ENCODE measurements at places on chromosomes 16 and 17.

DNA sequence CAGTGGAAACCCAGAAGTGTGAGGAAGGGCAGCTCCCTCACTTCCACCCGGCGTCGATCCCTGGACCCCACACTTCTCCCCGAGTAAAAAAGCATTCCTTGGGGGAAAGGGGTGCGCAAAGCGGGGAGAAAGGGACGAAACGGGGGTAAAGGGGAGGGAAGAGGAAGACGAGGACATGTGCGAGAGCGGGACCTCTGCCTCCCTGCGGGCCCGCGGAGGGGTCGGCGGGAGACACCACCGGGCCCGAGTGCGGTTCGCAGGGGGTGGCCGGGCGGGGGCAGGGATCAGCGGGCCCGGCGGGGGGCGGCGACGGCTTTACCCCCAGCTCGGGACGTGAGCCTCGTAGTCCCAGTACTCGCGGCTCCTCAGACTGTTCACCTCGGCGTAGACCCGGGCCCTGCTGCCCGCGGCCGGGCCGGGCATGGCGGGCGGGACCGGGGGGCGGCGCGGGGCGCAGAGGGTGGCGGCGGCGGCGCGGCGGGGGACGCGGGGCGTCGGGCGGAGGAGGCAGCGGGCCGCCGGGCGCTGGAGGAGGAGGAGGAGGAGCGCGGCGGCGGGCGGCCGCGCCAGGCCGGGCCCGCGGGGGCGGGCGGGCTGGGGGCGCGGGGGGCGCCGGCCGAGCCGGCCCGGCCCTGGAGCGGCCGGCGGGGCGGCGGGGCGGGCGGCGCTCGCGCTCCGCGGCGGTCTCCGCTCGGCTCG lies 443 bp downstream of the CSNK2A2 start:
- DNase-seq: no peak

DNA sequence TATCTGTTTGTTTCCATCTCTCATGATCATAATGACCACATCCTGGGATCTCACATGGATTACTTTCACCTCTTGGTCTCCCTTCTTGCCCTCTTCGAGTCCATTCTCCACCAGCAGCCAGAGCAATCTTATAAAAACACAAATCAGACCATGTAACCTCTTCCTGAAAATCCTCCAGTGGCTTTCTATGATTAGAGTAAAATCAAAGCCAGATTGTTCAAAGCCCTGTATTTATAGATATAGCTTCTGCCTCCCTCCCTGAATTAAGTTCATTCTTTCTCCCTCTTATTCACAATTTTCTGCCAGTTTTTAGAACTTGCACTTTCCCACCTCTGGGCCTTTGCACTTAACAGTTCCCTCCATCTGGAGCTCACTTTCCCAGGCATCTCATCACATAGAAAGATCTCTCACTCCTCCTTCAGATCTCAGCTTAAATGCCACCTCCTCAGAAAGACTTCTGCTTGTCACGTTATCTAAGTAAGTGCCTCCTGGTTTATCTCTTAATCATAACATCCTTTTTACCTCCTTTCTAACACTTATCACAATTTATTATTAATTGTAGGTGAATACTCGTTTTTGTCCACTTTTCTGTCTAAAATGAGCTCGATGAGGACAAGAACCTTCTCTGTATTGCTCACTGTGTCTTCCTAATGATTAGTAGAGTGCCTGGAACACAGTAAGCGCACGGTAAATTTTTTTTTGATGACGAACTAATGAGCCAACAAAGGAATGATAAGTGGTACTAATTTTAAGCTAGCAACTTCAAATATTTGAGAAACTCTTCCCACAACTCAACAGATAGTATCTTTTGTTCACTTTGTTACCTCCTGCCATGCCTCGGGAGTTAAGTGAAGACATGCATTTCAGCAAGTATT lies 80.5 kb downstream of the CYB561 start:
- DNase-seq: no peak

GRCh38 chr17:50641357-50641756 lies 6.7 kb downstream of the ABCC3 start:
- peak; percentile 10 for DNase-seq

DNA sequence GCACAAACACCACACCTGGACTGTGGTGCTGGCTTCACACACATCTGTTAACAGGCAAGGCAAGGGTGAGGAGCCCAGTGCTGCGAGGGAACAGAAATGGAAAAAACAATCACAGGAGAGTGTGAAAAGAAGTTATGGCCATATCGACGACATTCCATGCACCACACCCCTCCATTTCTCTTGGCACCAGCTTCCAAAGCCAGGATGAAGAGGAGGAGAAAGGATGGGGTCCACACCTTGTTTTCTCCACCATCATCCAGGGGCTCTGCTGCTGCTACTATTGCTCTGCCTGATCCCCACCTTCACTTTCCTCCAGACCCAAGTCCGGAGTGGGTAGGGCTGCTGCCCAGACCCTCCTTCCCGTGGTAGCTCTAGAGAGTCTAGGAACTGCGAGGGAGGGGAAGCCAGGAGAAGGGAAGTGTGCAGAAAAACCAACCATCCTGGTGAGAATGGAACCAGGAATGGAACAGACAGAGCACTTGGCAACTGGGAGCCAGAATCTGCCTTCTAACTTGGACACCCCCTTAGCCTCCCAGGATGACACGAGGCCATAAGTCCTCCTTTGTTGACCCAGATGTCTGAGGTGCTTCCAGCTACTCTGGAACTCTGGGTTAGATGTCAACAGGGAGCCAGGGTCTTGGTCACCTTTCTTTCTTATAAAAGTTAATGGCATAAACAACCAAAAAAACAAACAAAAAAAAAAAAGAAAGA lies 1.2 kb upstream of the PROCA1 start:
- no peak for DNase-seq

GRCh38 chr17:78641243-78641642 lies 64.0 kb upstream of the DNAH17 start:
- DNase-seq: no peak

DNA sequence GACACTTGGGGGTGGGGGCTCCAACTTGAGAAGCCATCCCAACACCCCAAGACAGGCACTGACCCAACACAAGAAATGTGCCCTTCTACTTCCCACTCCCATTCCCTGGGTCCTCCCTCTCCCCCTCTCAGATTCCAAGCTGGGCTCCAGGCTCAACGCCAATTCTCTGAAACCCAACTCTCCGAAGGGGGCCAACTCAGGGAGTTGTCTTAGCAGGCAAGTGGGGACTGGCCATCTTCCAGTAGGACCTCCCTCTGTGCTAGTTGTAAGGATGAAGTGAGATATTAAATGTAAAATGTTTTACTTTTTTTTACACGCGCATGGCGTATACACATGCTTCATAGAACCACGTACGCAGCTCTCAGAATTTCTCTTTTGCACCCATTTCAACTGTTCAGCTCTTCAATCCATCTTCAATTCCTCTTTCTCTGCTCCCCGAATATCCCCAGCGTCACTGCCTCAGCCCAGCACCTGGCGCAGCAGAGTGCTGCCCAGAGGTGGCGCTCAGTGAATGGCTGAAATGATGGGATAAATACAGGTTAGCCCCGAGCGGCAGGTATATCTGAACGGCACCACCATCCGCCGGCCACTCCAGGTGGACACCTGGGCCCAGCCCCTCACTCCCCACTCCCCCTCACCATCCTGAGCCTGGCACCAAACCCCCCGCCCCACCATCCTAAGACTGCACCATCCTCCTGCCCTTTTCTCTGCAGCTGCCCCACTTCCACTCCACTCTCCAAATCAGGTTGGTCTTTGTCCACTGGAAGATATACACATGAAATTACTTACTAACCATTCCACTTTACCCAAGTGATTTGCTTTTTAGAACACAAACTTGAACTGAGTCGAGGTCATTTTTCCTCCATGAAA lies 43.9 kb upstream of the TNRC6C start:
- DNase-seq: no peak

DNA sequence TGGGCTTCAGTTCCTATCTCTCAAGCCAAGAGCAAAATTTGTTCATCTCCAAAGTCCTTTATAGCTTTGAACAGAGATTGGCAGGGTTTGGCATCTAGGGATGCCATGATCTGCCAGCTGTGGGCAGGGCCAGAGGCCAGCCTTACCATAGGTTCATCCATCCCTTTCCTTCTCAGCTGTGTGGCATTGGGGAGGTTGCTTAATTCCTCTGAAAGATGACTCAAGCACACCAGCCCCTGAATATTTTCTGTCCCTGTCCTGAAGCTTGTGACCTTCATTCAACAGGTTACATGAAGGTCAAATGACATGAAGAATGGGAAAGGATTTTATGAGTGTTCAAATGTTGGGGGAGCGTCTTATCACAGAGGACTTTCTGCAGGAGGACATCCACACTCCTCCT lies 3.4 kb downstream of the MT1G start:
- DNase-seq: no peak

DNA sequence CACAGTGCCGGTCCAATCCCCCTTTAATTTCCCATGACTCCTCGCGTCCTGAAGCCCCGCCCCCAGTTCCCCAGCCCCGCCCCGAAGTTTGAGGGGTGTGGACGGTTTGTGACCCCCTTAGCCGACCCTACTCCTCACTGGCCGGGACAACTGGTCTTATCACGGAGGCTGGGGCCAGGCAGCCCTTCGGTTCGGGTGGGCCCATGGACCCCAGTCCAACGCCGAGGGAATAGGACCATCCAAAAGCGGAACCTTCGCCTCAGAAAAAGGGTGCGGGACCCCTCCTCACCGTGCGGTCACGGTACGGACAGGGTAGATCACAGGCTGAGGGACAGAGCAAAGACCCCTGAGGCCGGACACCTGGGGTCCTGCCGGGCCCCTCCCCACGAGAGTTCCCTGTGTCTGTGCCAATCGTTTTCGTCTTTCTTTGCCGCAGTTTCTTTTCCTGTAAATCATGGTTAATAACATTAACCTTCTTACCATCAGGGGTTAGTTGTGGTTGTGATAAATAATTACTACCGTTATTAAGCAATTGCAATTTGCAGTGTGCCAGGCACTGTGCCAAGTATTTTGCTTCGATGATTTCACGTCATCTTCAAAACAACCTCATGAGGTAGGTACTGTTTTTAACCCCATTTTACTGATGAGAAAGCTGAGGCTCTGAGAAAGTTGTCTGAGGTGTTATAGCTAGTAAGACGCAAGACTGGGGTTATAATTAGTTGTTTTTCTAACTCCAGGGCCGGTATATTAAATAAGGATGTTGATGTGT lies 543 bp downstream of the TMUB2 start:
- no peak for DNase-seq

- no peak for DNase-seq
These were observed 76.3 kb downstream of the USP31 start for GRCh38 chr16:23072769-23073549.

DNA sequence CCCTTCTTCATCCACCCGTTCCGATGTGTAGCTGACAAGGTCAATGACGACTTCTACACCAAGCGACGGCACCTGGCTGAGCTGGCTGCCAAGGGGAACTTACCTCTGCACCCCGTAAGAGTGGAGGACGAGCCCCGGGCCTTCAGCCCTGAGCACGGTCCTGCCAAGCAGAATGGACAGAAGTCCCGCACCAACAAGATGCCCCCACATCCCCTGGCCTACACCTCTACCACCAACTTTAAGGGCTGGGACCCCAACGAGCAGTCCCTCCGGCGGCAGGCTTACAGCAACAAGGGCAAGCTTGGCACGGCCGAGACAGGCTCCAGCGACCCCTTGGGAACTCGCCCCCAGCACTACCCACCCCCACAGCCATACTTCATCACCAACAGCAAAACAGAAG lies 333.6 kb downstream of the SHISA9 start:
- DNase-seq: no peak

- DNase-seq: no peak
These were observed 6.1 kb upstream of the NLRC5 start for GRCh38 chr16:56983211-56983751.

- DNase-seq: no peak
These were observed 16.6 kb downstream of the CEP131 start for GRCh38 chr17:81206166-81206565.

- no peak for DNase-seq
These were observed 2.9 kb downstream of the NFAT5 start for GRCh38 chr16:69568676-69569075.

DNA sequence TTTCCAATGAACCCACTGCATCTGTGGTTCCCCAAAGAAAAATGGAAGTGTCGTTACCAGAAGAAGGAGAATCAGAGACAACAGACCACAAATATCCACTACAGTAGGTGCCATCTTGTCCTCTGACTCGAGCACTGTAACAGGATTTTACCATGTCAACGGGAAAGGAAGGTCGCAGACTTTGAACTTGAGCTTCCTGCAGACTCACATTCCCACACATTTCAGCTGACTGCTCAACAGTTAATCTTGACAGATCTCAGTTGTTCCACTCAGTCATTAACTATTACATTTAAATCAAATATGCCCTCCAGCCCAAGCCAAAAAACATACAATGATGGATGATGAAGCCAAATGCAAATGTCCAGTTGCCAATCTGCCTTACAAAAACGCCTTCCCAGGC lies 37.0 kb downstream of the GAS7 start:
- no peak for DNase-seq

GRCh38 chr16:79071424-79071823 lies 529.1 kb downstream of the MAF start:
- DNase-seq: no peak

DNA sequence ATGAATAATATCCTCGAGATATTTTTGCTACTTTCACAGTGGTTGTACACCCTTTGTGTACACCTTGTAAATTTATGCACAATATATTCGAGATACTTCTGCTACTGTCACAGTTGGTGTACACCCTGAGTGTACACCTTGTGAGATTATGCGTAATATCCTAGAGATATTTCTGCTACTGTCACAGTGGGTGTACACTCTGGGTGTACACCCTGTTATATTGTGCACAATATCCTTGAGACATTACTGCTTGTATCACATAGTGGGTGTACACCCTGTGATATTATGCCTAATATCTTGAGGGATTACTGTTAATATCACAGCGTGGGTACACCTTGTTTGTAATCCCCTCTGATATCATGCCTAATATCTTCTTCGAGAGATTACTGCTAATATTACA lies 7.2 kb upstream of the NUDT7 start:
- no peak for DNase-seq

GRCh38 chr17:68427575-68427974 lies 29.7 kb downstream of the WIPI1 start:
- no peak for DNase-seq

- DNase-seq: no peak
These were observed 34.2 kb upstream of the IRX3 start for GRCh38 chr16:54320697-54321340.

GRCh38 chr17:45073414-45074070 lies 12.4 kb downstream of the NMT1 start:
- no peak for DNase-seq

Measured in NCI-H2029 treated with DMSO at 0.1 percent for 48 hours (cell line).